ENCODE measurements at places on chromosomes 1 and 21.

GRCh38 chr1:5098981-5099385, 444.6 kb downstream of the AJAP1 start:
- DNase-seq = no peak

DNA sequence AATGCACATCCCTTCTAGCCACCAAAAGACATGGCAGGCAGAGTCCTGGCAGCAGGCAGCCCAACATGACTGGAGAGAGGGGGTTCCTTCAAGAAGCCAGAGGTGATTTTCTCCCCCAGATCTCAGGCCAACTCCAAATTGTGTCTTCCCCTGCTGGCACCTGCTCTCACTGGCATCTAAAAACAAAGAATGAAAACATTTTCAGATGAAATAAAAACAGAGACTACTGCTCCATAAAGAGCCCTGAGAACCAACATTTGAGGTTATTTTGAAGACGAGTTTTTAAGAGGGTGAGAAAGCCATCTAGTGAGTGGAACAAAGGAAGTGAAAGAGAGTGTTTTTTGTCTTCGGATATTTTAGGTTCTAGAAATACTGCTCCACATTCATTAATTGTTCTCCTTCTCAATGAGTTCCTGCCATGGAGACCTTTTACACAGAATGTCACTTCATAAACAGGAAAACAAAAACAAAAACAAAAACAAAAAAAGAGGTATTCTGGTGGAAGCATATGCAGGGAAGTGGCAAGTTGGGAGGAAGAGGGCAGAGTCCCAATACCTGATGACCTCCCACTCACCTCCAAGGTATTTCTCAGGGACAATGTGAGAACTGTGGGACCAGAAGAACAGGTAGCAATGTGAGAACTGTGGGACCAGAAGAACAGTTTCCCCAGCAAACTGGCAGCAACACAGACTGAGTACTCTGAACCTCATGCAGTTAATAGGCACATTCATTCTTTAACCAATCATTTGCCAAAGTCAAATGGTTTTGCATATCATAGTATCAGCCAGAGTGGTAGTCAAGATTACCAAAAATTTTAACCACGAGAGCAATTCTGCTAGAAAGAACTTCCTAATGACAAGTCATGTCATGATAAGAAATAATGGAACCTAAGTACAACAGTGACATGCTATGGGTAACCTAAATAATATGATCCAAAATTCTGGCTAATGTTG, 50.0 kb downstream of the KIAA0319L start:
- no peak for DNase-seq

- DNase-seq = no peak
These were observed 18.4 kb downstream of the HHAT start for GRCh38 chr1:210347112-210347511.

GRCh38 chr21:42404539-42404938, 837 bp downstream of the UBASH3A start:
- DNase-seq = no peak

GRCh38 chr21:46207006-46207919, 21.3 kb downstream of the LSS start:
- peak; percentile 63 for DNase-seq

- DNase-seq = no peak
These were observed 36.1 kb upstream of the ST6GALNAC3 start for GRCh38 chr1:76038287-76039004.

- DNase-seq = no peak
These were observed 57.2 kb downstream of the TOR1AIP2 start for GRCh38 chr1:179820226-179820970.

DNA sequence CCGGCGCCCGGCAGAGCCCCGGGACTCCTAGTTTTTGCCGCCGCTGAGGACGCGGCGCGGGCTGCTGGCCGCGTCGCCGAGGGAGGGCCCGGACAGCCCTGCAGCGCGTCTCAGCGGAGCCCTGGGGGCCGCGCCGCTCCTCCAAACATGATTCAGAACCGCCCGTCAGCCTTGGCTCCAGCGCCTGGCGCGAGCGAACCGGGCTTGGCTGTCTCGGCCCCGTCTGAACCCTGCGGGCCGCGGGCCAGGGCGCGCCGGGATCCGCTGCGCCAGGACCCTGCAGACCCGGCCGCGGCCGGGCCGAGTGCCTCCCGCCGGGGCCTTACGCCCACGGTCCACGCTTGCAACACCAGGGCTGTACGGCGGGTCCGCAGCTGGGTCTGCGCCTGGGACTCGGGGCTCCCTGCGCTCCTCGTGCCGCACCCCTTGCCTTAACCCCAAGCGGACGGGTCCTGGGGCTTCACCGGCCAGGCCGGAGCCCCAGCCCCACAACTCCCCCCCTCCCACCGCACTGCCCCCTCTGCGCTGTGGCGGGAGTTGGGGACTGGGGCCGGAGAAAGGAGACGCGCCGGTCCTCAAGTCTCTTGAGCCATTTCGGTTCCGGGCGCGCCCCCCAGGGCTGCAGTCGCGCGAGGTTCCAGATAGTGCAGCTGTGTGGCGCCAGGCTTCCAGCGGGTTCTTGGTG, 48.4 kb upstream of the CD34 start:
- peak; percentile 92 for DNase-seq

DNA sequence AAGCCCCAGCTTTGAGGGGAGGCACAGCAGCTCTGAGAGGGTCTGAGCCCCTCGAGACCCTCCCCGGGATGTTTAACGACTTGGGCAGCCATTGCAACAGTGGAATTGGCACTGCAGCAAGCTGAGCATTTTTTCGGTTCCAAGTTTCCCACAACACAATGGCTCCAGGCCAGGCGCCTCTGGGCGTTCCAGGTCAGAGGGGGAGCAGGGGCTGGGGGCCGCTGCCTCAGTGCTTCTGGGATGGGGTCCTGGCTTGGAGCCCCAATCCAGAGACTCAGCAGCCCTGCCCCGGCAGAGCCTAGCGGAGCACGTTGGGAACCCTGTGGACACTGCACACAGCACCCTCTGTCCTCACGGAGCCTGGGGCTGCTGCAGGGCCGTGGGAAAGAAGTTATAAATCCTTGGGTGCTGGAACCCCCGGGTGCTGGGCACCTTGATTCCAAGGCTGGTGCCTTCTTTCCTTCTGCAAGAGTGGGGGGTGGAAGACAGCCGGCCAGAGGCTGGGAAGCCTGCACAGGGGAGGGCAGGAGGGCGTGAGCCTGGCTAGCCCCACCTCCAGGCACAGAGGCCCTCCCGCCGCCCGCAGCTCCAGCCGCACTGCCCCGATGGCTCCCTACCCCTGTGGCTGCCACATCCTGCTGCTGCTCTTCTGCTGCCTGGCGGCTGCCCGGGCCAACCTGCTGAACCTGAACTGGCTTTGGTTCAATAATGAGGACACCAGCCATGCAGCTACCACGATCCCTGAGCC, 50.1 kb downstream of the COL18A1 start:
- DNase-seq = peak; percentile 85

DNA sequence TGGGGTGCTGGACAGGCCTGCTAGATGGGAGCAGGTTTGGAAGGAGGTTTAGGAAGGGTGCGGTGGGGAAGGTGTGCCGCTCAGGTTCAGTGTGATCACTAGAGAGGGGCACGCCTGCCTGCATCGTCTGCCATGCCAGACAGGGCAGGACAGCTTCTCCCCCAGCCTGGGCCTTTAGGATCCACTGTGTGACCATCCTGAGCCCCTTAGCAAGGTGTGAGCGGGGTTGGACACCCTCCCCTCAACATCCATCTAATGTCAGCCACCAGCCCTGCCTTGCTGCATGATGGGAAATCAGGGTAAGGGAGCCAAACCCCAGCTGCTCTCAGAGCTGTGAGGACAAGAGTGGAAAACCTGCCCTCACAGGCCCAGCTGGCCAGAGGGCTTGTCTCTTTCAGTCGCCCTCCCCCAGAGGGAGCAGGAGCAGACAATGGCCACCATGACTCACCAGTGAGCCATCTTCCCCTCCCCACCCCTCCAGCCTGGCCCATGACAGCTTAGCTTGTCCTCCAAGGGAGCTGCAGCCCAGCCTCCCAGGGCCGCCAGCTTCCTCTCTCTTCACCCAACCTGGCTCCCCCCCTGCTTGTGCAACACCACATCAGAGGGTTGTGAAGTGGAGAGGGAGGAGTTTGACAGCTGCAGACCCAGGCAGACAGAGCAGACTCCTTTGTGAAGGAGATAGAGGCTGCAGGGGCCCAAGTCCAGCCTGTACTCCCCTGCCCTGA, 37.0 kb downstream of the NUAK2 start:
- DNase-seq = peak; percentile 90

DNA sequence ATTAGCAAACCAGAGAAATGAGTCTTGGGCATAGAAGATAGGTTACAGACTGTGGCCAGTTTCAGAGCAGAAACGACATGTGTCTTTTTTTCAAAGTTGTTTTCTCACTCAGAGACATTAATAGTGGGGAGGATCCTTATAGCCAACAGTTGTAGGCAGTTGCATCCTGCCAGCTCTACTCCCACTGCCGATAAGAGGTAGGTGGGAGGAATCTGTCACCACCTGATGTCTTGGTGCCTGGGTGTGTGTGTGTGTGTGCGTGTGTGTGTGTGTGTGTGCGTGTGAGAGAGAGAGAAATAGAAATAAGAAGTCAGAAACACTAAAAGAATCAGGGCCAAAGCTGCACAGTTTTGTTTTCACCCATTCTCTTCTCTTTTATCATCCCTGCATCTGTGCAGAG, 219.5 kb downstream of the ZP4 start:
- DNase-seq = no peak

DNA sequence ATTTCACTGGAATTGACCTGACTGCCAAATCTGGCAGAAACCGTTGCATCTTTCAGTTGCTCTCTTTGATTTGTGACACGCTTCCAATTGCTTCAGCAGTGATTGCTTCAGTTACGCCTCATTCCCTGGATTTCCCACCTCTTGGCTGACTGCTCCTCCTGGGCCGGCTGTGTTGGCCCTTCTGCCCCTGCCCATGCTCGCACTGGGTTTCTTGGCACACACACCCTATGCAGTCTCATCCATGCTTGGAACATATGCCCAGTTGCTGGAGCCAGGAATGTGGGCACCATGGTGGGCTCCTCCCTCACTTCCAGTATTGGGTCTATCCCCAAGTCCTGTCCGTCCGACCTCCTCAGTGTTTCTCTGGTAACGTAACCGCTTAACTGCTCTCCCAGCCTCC, 2.2 kb upstream of the ZBTB21 start:
- no peak for DNase-seq

GRCh38 chr21:33101300-33101911, 31.5 kb downstream of the OLIG1 start:
- no peak for DNase-seq

DNA sequence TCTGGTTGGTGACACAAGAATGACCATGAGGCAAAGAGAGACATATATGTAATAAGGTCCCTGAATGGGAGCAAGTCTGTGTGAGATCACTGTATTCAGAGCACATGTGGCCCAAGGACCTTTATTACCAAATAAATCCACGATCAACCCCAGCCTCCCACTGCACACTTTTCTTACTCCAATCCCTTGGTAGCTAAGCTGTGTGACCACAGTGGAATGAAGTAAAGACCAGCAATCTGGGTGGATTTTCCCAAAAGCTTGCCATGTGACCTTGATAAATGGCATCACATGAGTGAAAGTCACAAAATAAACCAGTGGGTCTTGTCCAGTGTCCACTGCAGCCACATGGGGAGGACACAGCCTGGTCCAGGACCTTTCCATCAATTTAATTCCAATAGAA, 36.7 kb upstream of the TLR5 start:
- DNase-seq = no peak

DNA sequence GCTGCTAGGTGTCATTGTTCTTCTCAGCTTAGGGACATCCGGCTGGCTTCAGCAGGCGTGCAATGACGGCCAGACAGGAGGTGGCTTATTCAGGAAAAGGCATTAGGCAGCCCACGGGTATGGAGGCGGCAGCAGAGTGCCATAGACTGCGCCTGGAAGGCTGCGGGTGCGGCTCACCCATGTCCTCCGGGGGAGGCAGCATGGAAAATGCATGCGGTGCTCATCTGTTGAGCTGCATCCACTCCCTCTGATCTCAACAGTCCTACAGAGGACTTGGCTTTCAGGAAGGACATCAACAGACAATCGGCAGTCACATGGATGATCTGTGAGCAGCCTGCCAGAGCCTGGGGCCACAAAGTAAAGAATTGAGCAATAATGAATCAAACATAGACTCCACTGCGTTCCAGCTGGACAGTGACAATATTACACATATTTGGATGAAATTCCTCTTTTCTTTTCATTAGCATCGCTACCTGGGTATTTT, 42.9 kb downstream of the UMODL1 start:
- DNase-seq = no peak

GRCh38 chr1:31441970-31442647, 29.1 kb downstream of the SERINC2 start:
- no peak for DNase-seq

DNA sequence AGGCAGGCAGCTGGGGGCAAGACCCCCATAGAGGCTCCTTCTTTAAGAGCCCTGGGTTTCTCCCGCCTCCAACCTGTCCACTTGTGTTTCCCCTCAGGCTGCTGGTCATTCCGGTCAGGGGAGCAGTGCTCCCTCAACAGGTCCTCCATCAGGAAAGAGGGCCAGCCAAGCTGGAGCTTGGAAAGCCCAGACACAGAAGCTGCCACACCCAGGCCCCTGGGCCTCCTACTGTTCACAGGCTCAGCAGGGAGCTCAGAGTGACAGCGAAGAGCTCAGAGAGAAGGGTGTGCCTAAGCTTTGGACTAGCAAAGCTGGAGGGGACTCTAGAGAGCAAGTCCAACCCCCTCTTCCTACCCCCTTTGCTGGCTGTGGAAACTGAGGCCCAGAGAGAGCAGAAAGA, 10.3 kb upstream of the CDCP2 start:
- DNase-seq = no peak

DNA sequence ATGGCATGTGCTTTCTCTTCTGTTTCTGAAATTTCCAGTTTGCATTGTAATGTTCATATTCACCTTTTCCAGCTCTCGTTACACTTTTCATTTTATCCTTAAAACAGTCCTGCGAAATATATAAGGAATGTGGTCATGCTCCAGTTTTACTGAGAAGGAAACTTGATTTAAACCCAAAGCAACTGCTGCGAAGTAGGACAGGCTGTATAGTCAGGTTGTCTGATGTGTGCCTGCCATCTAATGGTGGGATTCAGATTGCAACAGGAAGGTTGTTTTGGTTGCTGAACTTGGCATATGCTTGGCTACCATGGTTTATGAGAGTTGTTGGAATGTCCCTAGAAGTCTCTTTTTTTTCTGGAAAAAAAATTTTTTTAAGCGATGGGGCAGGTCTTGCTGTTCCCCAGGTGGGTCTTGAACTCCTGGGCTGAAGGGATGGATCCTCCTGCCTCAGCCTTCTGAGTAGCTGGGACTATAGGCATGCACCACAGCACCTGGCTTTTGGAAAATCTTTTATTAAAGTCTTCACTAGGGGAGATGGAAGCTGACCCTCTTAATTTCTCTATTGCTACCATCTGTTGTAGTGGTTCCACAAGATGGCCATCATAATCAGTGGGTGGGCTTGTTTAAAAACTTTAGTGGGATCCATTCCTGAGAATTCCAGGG, 86.9 kb downstream of the UCK2 start:
- DNase-seq = no peak

DNA sequence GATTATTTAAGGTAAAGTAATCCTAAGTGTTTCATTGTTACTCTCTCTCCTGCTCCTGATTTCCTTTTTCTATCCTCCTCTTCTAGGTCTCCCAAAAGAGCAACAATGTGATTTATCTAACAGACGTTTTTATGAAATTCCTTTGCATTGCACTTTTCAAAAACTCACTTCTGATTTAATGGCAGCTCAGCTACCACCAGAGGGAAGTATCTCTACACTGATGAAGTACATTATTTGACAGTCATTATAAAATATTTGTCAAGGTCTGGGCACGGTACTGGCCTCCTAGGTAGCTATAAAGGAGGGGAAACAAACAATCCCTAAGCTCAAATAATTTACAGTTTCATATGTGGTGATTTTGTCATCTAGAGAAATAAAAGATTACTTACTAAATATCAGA, 15.6 kb downstream of the TMPRSS15 start:
- no peak for DNase-seq

Data from aorta (tissue), 5 donors.